Activated CD8-positive, alpha-beta memory T cell treated with anti-CD3 and anti-CD28 coated beads for 36 hours (primary cell): ENCODE measurements at places on chromosomes 13 and 19. TPM values are rescaled to one million over a fixed set of nuclear protein-coding genes. Genes with fewer than 3 reads are reported as not detected.

Gene NAPSA
- total RNA-seq: 43.1 TPM

Gene HOOK2
- total RNA-seq: 12.9 TPM

Gene DCLK1
- not detected for total RNA-seq

Gene GAPDHS
- not detected for total RNA-seq

Gene SRRM5
- total RNA-seq: 0.08 TPM

Gene LGALS7B
- not detected for total RNA-seq

Gene KIR3DL3
- total RNA-seq: not detected

Gene PSG6
- total RNA-seq: not detected

Gene RGS9BP
- 0.06 TPM for total RNA-seq

Gene ZNF211
- total RNA-seq: 6.6 TPM

Gene ZNF85
- 12.6 TPM for total RNA-seq

Gene GPR12
- total RNA-seq: not detected

Gene ZNF443
- 3.7 TPM for total RNA-seq

Gene IGSF23
- total RNA-seq: not detected

Gene PDE4A
- 31.2 TPM for total RNA-seq

Gene CEACAM1
- total RNA-seq: 0.55 TPM

Gene PRTN3
- total RNA-seq: not detected

Gene GTPBP3
- total RNA-seq: 55.8 TPM

Gene IRGC
- total RNA-seq: not detected

Gene TEX26
- not detected for total RNA-seq

Gene HPN
- total RNA-seq: not detected

Gene MYO1F
- total RNA-seq: 35.4 TPM

Gene IZUMO1
- total RNA-seq: not detected

Gene ZNF583
- 3.7 TPM for total RNA-seq

Gene ZNF547
- total RNA-seq: 2.7 TPM

Gene XPO4
- 31.4 TPM for total RNA-seq

Gene GSX1
- total RNA-seq: not detected

Gene DMPK
- total RNA-seq: 19.0 TPM

Gene ACER1
- not detected for total RNA-seq

Gene SLC8A2
- total RNA-seq: not detected

Gene KL
- 0.19 TPM for total RNA-seq

Gene KLK3
- total RNA-seq: not detected

Gene OR4F17
- total RNA-seq: not detected

Gene TMEM238
- total RNA-seq: 12.1 TPM

Gene PSG11
- total RNA-seq: not detected

Gene CGB1
- total RNA-seq: not detected

Gene EFNA2
- total RNA-seq: not detected

Gene FUT3
- total RNA-seq: not detected

Gene SYCN
- total RNA-seq: not detected

Gene OR7C1
- not detected for total RNA-seq
